Smooth muscle cell of the brain vasculature (primary cell): ENCODE measurements at places on chromosomes 2 and 18.

DNA sequence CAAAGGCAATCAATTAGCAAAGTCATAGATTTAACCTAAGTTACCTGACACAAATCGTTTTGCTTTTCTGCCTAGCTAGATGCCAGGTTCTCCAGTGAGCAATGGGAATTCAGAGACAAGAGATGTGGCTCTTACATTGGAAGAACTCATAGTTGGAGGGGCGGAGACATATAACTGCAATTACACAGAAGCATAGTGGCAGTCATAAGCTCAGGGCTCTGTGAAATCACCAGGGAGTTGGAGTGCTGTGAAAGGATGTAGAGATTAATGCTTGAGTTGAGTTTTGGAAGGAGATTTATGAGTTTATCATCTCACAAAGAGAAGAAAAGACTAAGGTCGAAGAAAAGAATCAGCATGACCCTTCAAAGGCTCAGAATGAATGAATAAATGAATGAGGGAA, 457.2 kb upstream of the TRIB2 start:
- no peak for DNase-seq

- no peak for DNase-seq
Observed at GRCh38 chr2:188664951-188665595, 309.1 kb upstream of the COL3A1 start.

- no peak for DNase-seq
Observed at GRCh38 chr2:25567406-25567805, 106.0 kb downstream of the DTNB start.

- no peak for DNase-seq
Observed at GRCh38 chr2:227824711-227825110, 11.1 kb downstream of the CCL20 start.

GRCh38 chr18:32349728-32350395, 120.8 kb downstream of the GAREM1 start:
- peak; percentile 96 for DNase-seq

DNA sequence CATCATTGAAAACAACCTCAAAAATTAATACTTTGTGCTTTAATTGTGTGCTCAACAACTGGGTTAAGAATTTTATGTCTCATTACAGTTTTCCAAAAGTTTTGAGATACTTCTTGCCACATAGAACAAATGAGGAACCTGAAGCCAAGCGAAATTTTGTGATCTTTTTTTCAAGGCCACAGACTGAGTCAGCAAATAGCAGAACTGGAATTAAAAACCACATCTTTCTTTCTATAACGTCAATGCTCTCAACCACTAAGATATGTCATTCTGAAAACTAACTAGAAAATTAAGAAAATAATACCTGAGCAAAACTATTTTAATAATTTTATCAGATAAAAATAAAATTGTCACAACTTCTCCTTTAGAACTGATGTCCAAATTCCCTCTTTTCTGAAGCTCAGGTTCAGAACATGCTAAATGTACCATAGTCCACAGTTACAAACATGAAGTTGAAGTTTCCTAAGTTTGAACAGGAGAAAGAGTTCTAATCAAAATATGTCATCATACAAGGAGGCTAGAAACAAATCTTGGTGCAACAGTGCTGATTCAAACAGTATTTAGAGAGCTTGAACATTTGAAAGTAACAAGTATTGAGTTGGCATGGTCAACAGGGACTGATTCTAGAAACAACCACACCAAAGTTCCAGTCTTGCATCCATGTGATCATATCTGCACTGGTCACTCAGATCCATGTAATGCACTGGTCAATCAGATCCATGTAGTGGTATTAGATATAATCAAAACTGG, 27.6 kb upstream of the CALCRL start:
- no peak for DNase-seq

DNA sequence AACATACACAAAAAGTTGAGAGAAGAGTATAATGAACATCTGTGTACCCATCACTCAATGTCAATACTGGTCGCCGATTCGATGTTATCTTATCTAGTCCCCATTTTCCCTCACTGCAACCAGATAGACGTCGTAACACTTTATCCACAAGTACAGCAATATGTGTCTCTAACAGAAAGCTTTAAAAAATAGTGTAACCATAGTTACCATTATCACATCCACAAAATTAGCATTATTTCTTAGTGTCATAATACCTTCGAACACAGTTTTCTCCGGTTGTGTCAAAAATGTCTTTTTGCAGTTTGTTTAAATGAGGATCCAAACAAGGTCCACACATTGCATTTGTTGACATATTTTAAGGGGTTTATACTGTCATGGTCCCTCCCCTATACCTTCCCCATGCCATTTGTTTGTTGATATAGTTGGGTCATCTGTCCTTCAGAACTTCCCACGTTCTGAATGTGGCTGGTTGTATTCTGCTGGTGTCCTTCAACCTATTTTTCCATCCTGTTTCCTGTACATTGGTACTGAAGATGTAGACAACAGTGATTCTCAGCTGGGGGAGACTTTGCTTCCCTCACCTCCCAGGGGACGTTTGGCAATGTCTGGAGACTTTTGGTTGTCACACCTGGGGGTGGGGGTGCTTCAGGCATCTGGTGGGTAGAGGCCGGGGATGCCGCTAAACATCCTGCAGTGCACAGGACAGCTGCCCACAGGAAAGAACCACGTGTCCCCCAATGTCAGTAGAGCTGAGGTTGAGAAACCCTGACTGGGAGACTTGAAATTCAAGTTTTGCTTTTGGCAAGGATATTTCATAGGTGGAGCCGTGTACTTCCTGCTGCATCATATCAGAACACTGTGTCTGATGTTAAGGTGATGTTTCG, 72.7 kb upstream of the SPRED2 start:
- DNase-seq = no peak
